Testis (tissue), 5 donors: ENCODE measurements at places on chromosomes 6 and 20. TPM values are rescaled to one million over a fixed set of nuclear protein-coding genes. Genes with fewer than 3 reads are reported as not detected.
A peak's percentile ranks its signal among the peaks of the same experiment; 100 is the strongest.

SLC32A1 gene
- 0.25 TPM for total RNA-seq

IP6K3 gene
- 0.16 TPM for total RNA-seq

DNA sequence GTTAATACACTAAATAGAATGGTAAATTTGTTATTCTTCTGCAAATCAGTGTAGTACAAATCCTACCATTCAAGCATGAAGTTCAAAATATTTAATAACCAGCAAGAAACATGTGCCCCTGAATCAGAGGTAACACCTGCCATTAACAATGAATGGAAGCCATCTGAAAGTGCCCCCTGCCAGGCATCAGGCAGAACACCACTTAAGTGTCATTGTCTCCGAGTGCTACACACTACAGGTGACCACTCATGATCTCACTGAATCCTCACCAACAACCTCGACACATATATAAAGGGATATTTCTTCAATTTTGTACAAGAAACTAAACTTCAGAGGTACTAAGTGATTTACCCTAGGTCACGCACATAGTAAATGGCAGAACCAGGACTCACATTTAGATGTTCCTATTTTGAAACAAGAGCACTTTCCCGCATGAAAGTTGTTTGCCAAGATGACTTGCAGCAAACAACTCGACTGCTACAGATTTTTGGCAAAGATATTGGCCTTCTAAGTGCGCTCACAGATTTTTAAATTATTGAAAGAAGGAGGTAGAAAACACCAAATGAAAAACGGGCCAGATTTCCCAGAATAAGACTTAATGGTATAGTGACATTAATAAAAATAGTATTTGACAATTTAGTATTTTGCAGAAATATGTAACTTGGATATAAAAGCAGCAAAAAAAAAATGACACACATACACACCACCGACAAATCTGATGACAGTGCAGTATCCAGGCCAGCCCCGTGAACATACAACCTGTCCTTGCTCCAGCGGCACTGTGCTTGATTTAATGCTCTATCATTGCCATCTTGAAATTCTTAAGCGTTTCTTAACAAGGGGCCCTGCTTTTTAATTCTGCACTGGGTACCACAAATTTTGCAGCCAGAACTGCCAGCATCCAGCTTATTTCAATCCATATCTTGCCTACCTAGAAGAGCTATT, 274.5 kb downstream of the ALDH8A1 start:
- DNase-seq, result no peak

GRCh38 chr6:13538600-13538999, 35.8 kb upstream of the SIRT5 start:
- no peak for DNase-seq

DNA sequence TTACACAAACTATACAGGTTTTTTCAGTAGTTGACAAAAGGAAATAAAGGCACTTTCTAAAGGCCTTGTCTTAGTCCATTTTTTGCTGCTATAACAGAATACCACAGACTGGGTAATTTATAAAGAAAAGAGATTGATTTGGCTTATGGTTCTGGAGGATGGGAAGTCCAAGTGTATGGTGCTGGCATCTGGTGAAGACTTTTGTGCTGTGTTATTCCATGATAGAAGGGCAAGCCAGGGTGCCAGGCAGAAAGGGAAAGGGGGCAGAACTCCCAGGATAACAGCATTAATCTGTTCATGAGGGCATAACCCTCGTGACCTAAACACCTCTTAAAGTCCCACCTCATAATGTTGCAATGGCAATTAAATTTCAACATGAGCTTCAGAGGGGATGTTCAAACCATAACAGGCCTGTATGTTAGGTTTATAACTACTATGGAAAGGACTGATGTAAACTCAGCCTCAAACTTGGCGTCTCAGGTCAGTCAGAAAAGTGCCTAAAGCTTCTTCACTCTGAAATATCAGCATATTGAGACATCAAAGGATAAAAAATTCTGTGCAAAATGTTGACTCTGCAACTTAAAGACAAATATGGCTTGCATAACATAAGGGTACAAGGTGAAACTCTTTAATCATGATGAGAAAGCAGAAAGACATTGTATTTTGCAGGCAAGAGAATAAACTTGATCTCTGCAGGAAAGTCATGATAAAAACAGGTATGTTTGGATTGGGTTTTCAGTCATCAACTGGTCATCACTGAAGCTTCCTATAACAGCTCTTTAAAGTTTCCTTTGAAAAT, 42.8 kb downstream of the RNF217 start:
- no peak for DNase-seq

- DNase-seq, result no peak
These were observed at the start of gene PKHD1 for GRCh38 chr6:52087498-52087999. TSS of gene PKHD1 (minus strand) at chr6:52087613. CDS start at chr6:52084933, 2,680 bp downstream.

DNA sequence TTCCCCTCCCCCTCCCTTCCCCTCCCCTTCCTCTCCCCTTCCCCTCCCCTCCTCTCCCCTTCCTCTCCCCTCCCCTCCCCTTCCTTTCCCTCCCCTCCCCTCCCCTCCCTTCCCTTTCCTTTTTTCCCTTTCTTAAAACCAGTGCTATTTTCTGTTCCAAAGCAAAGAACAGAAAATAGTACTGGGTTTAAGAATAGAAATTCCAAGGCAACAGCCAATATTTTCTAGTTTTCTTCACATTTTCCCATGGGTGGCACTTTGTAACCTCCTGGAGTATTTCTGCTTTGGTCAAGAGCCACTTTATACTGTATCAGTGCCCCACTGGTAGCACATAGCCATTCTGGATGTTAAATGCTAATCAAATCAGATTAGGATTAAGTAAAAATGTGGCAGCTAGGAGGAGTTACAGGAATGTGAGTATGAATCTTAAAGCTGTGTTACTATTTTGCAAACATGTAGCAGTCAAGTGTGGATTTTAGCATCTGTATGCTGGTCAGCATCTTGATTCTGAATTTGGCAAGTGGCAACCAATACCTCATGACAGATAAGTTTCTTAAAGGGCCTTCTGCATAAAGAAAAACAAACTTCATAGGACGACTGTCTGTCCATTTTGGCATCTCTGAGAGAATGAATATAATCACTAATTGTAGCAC, 126.4 kb downstream of the CEP57L1 start:
- peak; percentile 60 for DNase-seq

DNA sequence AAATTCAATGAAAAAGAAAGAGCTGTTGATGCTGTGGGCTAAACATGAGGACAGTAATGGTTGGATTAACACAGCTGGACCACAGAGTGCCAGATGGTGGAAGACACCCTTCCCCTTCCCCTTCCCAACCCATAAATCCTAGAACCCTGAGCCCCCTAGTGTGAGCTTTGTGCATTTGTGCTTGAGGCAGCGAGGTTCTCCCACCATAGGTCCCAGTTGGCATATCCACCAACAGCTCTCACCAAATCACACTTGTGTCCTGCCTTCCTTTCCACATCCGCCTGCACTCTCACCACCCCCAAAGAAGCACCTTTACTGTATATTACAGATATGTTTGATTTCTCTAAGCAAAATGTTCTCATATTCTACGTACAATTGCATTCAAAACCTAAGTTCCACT, 32.8 kb upstream of the HBS1L start:
- DNase-seq, result no peak

GRCh38 chr20:8265588-8265987, 133.5 kb downstream of the PLCB1 start:
- DNase-seq, result no peak

B3GAT2 gene
- 2.2 TPM for total RNA-seq

GRCh38 chr20:62064770-62065673, 659 bp downstream of the TAF4 start:
- DNase-seq, result no peak

RAD21L1 gene
- total RNA-seq, result 7.5 TPM

DNA sequence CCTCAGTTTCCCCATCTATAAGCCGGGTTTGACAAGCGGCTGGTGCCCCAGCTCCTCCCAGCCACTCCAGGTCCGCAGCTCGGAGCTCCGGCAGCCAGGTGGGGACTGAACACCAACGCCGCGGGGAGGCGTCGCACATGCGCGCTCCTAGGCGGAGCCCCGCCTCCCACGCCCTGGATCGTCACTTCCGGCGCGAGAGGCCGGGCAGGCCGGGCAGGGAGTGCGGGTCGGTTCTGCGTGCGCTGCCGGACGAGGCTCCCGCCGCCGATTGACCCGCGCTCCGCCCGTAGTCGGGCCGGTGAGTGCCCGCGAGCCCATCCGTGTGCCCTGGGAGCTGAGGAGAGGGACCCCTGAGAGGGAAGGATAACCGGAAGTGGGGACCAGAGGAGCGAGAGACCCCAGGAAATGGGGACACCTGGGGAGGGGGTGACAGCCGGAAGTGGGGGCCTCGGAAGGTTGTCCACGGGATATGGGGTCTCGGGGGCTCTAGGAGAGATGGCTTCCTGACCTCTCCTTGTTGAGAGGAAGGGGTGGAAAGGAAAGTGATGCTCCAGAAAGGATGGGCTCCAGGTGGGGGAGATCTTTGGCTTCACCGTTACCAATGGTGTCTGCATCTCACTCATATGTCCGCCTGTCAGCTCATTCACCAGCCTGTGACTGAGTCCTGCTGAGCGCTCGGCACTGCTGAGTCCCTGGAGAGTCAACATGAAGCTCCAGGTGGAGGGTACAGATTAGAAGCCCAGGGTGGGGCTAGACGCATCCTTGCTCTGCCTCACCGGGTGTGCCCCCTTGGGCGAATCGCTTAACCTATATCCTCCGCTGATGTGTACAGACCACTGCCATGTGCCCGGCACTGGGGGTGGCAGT, at the start of gene TTPAL:
Gene TTPAL (plus strand): TSS at position 181 of the 867 bp plus-strand sequence. CDS start 4,126 bp downstream, outside the sequence.
- DNase-seq, result peak; percentile 92

GRCh38 chr6:157879034-157879872, 56.2 kb downstream of the SNX9 start:
- no peak for DNase-seq

DNA sequence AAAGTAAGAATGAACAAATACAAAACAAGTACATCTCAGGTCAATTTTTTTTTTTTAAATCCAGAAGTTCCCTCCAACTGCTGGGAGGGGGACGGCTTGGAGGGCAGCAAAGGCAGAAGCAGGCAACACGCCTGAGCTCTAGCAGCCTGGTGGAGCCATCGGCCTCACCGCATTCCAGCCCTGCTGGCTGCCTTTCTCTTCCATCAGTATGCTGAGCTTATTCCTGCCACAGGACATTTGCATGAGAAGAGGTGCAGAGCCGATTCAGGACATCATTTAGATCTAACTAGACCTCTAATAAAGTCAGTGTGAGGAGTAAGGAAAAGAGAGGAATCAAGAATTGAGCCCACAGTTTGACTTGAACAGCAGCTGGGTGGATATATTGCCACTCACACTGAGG, 318.8 kb downstream of the ZFAND3 start:
- DNase-seq, result no peak

TINAG gene
- not detected for total RNA-seq

DNA sequence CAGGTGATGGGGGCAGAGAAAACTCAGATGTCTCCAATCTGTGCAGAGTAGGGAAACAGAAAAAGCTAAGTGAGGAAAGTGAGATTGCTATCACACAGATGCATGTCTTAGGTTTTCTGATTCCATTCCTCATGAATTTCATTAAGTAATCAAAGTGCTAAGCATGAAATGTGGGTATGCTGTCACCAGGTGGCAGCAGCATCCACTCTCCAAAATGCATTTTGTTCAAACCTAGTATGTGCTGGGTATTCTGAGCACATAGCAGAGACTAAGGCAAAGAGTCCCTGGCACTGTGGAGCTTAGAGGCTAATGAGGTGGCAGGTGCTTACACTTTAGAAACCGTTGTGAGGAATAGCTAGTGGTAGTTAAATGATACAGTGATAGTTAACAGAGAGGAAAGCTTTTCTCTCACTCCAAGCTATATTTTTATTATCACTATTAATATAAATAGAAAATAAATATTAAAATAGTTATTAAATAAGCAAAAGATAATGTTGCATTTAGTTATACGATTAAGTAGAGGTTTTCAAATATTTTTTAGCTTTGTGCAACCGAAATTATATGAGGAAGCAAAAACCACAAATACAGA, 179.5 kb downstream of the CDH26 start:
- DNase-seq, result no peak

MATN4 gene
- 3.5 TPM for total RNA-seq

GNMT gene
- 1.7 TPM for total RNA-seq

SLC17A3 gene
- 0.68 TPM for total RNA-seq

TFAP2B gene
- total RNA-seq, result 0.19 TPM

DNA sequence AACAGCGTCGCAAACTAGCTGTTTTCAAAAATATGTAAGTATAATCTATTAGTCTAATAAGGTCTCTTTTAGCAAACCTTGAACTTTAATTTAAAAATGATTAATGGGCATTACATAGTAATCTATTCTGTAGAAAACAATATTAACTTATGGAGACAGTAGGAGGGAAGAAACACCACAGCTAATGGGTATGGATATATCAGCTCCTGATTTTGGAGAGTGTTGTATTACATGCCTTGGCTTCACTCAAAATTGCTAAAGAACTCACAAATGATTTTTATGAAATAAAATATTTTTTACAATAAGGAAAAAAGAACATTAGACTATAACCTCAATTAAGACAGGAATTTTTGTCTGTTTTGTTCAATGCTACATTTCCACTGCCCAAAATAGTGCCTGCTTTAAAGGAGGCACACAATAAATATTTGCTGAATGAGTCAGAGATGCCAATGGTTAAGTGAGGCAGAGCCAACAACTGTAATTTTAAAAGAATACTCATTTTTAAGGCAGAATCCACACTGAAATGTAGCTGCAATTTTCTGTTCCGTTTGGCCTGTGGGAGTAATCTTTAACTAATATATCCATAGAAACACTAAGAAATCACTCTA, 15.7 kb downstream of the ATG5 start:
- no peak for DNase-seq

- no peak for DNase-seq
These were observed 97.8 kb upstream of the PREP start for GRCh38 chr6:105500693-105501092.

GRCh38 chr20:36929290-36929689, 22.2 kb downstream of the SAMHD1 start:
- DNase-seq, result no peak

DNA sequence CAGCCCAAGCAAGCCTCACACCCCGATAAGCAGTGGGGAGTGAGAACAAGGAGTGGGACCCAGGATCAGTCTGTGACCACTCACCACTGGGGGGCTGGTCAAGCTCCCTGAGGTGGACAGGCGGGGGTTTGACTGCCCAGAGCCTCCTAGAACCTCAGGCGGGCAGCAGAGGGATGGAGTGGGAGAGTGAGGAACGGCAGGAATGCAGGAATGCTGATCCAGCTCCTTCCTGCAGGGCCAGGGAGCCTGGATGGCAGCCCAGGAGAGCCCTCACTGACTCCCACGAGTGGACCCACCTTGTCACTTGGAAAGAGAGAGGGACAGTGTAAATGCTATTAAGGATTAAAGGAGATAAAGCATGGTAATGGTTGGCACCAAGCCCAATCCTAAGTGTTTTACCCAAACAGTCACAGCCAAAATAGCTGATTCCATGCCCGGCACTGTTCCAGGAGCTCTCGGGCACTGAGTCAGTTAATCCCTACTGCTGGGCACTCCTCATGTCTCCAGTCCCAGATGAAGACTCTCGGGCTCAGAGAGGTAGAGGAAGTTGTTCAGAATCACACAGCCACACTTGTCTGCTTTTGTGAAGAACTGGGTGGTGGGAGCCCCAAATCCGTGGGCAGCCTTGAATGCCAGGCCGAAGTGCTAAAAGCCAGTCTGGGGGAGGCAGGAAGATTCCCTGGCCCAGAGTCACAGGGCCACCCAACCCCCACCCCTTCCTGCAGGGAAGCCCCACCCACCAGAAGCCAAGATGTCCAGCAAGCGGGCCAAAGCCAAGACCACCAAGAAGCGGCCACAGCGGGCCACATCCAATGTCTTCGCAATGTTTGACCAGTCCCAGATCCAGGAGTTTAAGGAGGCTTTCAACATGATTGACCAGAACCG, 3.1 kb downstream of the MYL9 start:
- DNase-seq, result no peak

- DNase-seq, result no peak
These were observed 560.7 kb upstream of the NOX3 start for GRCh38 chr6:156016186-156016976.

GRCh38 chr6:158643836-158644230, 710 bp downstream of the DYNLT1 start:
- no peak for DNase-seq

- peak; percentile 28 for DNase-seq
These were observed 296.6 kb upstream of the MANEA start for GRCh38 chr6:95280686-95281273.
